Chondrocyte (in vitro differentiated cells): ENCODE measurements at places on chromosomes 1 and 21. TPM values are rescaled to one million over a fixed set of nuclear protein-coding genes. Genes with fewer than 3 reads are reported as not detected.

The OR2AK2 gene
- not detected in 3 replicates for total RNA-seq

DNA sequence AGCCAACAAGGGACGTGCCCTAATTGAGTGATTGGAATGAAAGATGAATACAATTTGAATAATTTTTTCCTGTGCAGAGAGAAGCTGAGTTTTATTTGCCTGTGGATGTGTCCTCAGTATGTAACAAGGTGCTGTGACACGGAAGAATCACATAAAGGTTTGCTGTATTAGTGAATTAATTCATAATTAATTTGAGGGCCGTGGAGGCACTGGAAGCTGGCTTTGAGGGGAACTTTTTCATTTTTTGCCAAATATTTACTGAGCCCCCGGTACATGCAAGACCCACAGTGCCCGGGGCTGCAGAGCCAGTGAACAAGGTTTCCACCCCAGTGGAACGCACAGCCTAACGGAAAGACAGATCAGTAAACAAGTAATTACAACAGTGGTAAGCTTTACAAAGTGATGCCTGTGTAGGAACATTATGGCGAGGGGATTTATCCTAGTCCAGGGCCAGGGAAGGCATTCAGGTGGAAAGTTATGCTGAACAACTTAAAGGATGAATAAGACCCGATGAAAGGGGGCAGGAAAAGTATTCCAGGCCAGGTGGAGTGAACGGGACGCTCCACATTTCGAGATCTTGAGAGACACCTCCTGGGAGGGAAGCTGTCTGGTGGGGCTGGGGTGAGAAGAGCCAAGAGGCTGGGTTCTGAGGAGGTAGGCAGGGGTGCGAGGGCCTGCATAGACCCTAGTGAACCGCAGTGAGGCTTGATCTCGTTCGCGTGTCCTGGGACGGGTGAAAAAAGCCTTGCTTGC is 773 bp upstream of the RCC2 start:
- H3K27me3 ChIP-seq, result no peaks in the 10 kb centered on the region
- peak overlapping the region; percentile 95 for H3K4me3 ChIP-seq
- peak overlapping the region; percentile 89 for H3K27ac ChIP-seq

The RNU1-4 gene
- total RNA-seq, result 1,438 to 1,620 TPM (median 1,579 TPM) in 3 replicates

DNA sequence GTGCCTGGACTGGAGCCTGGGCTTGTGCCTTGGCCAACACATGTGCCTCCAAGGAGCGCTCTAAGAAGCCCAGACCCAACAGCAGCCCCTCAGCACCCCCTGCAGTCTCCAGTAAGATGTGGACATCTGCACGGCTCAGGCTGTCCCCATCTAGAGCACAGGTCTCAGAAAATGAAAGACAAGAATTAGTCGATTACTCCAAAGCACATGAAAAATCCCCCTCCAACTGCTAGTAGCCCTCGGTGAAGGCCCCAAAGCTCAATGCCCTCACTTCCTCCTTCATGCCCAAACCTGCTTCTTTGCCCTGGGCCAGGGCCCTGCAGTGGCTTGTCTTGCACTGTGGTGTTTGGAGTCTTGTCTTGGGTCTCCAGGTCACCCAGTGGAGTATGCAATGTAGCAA is 21.9 kb upstream of the ERO1B start:
- H3K36me3 ChIP-seq, result no peaks in the 10 kb centered on the region
- no peak for DNase-seq
- no peak overlapping the region for H3K4me3 ChIP-seq
- no peak overlapping the region for H3K27ac ChIP-seq
- H3K27me3 ChIP-seq, result peaks cover 3% of the 10 kb centered on the region

The ILDR2 gene
- 1.3 to 2.7 TPM (median 1.5 TPM) in 3 replicates for total RNA-seq

- H3K4me3 ChIP-seq, result peak within 1 kb of the TSS; percentile 99
- H3K27ac ChIP-seq, result peak within 1 kb of the TSS; percentile 100
- H3K36me3 ChIP-seq, result peaks cover 3% of the 10 kb centered on the region
- H3K27me3 ChIP-seq, result no peaks in the 10 kb centered on the region
- peaks cover 26% of the 10 kb centered on the region for H3K4me1 ChIP-seq
- DNase-seq, result peak; percentile 100
Observed at GRCh38 chr21:29073222-29074006, at the start of gene CCT8. CCT8 (minus strand) TSS chr21:29073648; CDS start chr21:29073590, 58 bp downstream.

The DIP2A gene
- total RNA-seq, result 27.9 to 37.0 TPM (median 30.3 TPM) in 3 replicates

- no peaks in the 10 kb centered on the region for H3K36me3 ChIP-seq
- peak; percentile 85 for DNase-seq
- H3K4me3 ChIP-seq, result no peak overlapping the region
- H3K4me1 ChIP-seq, result peaks cover 22% of the 10 kb centered on the region
Observed at GRCh38 chr21:43365611-43366426, 61.1 kb downstream of the SIK1 start.

DNA sequence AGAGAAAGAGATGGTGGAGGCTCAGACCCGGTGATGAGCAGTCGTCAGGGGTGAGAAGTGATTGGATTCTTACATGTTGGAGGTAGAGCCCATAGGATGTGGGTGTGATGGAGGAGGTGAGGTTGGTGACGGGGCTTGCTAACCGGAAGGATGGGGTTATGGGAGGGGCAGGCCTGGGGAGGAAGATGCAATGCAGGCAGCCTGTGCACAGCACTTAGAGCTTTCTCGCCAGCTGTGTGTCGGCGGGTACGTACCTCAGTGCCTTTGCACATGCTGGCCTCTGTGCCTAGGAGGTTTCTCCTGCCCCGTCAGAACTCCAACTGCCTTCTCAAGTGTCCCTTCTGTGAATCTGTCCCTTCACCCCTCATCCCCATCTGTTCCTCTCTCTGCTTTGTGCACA is 2.9 kb upstream of the BSND start:
- no peaks in the 10 kb centered on the region for H3K36me3 ChIP-seq
- no peak overlapping the region for H3K4me3 ChIP-seq
- H3K4me1 ChIP-seq, result peaks cover 9% of the 10 kb centered on the region

DNA sequence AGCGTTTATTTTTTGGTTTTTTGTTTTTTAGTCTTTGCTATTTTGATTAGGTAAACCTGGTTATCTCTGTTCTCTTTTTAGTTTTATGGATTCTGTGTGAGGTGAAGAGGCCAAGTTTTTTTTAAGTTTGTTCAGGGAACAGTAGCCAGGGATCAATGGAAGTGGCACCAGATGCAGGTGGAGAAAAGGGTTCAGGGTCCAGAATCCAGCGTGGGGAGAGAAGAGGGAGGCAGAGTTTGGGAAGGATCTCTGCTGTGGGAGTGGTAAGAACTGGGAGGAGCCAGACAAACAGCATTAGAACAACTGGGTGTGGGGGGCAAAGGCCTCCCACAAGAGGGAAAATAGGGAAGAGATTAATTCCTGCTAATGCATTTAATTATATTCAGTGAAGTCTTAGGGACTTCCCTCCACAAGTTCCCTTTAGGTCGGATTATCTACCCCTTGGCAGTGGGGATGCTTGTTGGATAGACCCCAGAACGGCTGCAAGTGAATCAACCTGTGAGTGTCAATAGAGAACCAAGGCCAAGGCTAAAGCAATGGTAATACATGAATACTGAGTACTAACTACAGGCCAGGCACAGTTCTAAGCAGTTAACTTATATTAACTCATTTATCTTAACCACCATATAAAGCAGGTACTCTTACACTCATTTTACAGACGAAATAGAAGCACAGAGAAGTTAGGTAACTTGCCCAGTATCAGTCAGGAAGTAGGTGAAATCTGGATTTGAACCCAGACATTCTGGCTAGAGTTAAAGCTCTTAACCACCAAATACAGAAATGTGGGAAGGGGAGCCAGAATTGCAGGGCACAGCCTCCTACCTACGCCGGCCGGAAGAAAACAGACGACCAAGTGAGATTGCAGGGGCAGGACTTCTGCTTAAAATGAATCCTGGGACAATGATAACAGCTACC is 498 bp downstream of the GNAT2 start:
- no peaks in the 10 kb centered on the region for H3K27me3 ChIP-seq
- H3K4me3 ChIP-seq, result peak overlapping the region; percentile 99
- no peak for DNase-seq
- no peaks in the 10 kb centered on the region for H3K36me3 ChIP-seq
- peak overlapping the region; percentile 97 for H3K27ac ChIP-seq

The KCNT2 gene
- 11.9 to 15.9 TPM (median 13.4 TPM) in 3 replicates for total RNA-seq

DNA sequence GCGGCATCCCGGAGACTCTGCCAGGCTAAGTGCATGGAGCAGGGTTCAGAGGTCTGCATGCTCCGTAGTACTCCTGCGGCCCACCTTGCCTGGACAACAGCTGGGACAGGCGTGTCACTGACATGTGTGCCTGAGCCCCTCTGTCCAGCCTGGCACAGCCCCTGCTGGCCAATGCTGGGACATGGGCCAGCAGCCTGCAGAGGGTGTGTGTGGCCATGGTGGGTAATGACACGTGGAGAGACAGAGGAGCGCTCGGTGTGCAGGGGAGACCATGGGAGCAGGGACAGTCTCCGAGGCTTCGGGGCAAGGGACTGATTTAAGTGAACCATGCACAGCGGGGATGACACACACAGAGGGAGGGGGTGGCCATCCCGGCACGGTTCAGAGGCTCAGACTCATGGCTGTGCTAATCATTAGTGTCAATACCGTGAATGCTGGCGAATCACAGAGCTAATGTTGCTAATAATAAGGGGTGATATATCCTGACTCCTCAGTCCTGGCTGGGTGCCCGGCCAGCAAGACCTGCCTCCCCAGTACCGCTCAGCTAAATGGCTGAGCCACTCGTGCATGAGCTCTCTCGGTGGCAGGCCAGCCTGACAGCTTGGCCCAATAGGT is 41.5 kb downstream of the IGSF21 start:
- H3K4me3 ChIP-seq, result no peak overlapping the region
- peaks cover 16% of the 10 kb centered on the region for H3K27me3 ChIP-seq
- no peak overlapping the region for H3K27ac ChIP-seq
- H3K36me3 ChIP-seq, result no peaks in the 10 kb centered on the region

GRCh38 chr1:168053681-168054080 is 83.0 kb downstream of the GPR161 start:
- peaks cover 4% of the 10 kb centered on the region for H3K36me3 ChIP-seq
- no peak for DNase-seq
- H3K27ac ChIP-seq, result no peak overlapping the region
- no peak overlapping the region for H3K4me3 ChIP-seq

DNA sequence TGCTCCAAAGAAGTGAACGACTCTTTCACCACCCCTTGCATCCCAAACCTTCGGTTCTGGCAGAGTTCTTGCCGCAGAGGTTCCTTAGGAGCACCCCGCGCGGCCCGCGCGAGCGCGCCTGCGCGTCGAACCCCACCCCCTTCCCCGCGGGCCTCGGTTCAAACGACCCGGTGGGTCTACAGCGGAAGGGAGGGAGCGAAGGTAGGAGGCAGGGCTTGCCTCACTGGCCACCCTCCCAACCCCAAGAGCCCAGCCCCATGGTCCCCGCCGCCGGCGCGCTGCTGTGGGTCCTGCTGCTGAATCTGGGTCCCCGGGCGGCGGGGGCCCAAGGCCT is at the start of gene C1orf56:
Gene C1orf56, plus strand, starts transcription at position 161 of the 334 bp plus-strand sequence. Its CDS starts 97 bp downstream, at position 258.
- H3K4me1 ChIP-seq, result peaks cover 26% of the 10 kb centered on the region
- H3K27me3 ChIP-seq, result no peaks in the 10 kb centered on the region
- no peak for DNase-seq
- peak within 1 kb of the TSS; percentile 93 for H3K4me3 ChIP-seq
- H3K36me3 ChIP-seq, result peaks cover 11% of the 10 kb centered on the region
- H3K27ac ChIP-seq, result peak within 1 kb of the TSS; percentile 95

The NID1 gene
- total RNA-seq, result 73.0 to 102 TPM (median 99.1 TPM) in 3 replicates

GRCh38 chr1:54488065-54488750 is 59.8 kb upstream of the ACOT11 start:
- no peak for DNase-seq
- peaks cover 19% of the 10 kb centered on the region for H3K4me1 ChIP-seq
- H3K36me3 ChIP-seq, result no peaks in the 10 kb centered on the region
- peak overlapping the region; percentile 81 for H3K4me3 ChIP-seq
- H3K27ac ChIP-seq, result peak overlapping the region; percentile 93
- peaks cover 2% of the 10 kb centered on the region for H3K27me3 ChIP-seq

The LRRIQ3 gene
- 0.23 to 0.34 TPM in 2 of 3 replicates, not detected in the other for total RNA-seq

The NTRK1 gene
- total RNA-seq, result not detected in 3 replicates

- no peak overlapping the region for H3K27ac ChIP-seq
- DNase-seq, result no peak
- no peak overlapping the region for H3K4me3 ChIP-seq
Observed at GRCh38 chr1:160578175-160578524, 1.1 kb downstream of the CD84 start.

GRCh38 chr21:44499211-44499560 is 40.8 kb downstream of the KRTAP10-1 start:
- H3K4me3 ChIP-seq, result no peak overlapping the region
- H3K4me1 ChIP-seq, result no peaks in the 10 kb centered on the region
- no peak overlapping the region for H3K27ac ChIP-seq

GRCh38 chr1:31624731-31625514 is 7.4 kb downstream of the HCRTR1 start:
- no peaks in the 10 kb centered on the region for H3K27me3 ChIP-seq
- H3K36me3 ChIP-seq, result peaks cover 6% of the 10 kb centered on the region
- H3K4me1 ChIP-seq, result peaks cover 22% of the 10 kb centered on the region

GRCh38 chr1:64315402-64315801 is 112.0 kb downstream of the UBE2U start:
- no peak overlapping the region for H3K27ac ChIP-seq
- peaks cover 2% of the 10 kb centered on the region for H3K4me1 ChIP-seq
- H3K36me3 ChIP-seq, result peaks cover 1% of the 10 kb centered on the region

GRCh38 chr1:77081834-77082233 is 137.4 kb downstream of the PIGK start:
- H3K27me3 ChIP-seq, result no peaks in the 10 kb centered on the region
- peaks cover 2% of the 10 kb centered on the region for H3K36me3 ChIP-seq
- H3K4me3 ChIP-seq, result no peak overlapping the region
- no peak for DNase-seq
- H3K27ac ChIP-seq, result no peak overlapping the region

The C1QTNF12 gene
- 1.3 to 2.1 TPM (median 1.7 TPM) in 3 replicates for total RNA-seq

The ACTL8 gene
- not detected in 3 replicates for total RNA-seq
